Stimulated activated CD4-positive, alpha-beta T cell treated with anti-CD3 and anti-CD28 coated beads, Interleukin-1b, Interleukin-23, amount 100 ng/mL, for 1 hour (primary cell): ENCODE measurements at places on chromosomes 11 and 22.
A peak's percentile ranks its signal among the peaks of the same experiment; 100 is the strongest.

DNA sequence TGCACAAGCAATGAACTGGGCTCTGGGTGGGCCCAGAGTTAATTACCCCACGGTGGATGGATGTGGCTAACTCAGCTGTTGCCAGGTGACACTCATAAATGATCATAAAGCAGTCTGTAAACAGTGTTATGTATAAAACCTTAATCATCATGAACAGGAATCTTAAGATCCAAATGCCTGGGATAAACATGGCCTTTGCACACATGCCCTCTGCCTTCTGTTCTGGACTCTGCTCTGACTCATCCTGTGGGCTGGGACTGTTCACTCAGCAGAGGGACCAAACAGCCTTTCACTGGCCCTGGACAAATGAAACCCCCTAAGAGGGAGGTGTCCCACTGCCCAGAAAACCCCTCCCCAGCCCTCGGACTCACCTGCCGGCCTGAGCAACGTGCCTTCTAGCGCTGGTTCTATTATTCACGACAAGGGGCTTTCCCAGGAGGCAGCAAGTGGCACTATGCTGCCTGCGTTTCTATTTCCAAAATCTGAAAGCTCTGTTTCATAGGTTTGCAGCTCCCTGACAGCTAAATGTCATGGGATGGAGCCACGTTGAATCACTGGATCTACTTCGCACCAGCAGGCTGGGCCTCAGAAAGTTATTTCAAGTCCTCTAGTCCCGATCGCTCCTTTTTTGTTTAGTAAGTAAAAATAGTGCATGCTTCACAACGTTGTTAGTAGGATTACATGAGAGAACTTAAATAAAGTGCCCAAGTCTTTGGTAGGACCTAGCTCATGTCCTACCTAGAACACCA lies 53.0 kb downstream of the LARGE1 start:
- no peak for DNase-seq

DNA sequence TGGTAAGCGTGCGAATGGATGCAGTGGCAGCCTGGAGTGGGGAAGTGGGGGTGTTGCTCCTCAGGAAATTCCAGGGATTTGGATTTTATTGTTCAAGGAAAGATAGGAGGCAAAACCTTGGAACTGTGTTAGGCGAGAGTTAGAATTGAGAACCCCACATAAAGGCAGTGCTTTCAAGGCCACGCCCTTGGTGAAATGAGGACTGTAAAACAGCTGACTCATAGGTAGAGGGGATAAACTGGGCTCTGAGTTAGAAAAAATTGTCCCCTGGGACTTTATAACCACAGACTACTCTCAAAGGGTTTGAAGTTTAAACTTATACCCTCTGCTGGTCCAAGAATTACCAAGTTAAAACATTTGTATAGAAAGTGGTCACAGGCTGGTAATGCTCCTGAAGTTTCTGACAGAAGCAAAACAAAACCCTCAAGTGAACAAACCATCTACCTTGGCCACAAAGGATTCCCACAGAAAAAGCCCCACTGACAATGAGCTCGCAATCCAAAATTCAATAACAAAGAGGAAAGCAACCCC lies 250.3 kb upstream of the TBCEL start:
- no peak for DNase-seq

DNA sequence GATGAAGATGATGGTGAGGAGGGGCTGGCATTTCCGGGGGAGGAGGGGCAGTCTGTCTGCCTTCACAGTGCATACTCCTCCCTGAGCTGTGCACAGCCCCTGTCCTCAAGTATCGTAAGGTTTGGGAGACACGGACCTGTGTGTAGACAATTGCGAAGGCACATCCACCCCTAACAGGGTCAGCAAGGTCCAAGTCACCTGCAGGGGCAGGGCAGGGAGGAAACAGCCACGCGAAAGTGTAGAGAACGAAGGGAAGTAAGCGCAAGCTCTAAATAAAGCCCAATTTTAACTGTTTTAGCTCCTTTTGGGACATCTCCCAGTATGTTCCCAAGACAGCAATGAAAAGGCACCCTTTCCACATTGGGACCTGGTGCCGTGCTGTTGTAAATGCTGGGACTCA lies 448.2 kb downstream of the TBC1D22A start:
- no peak for DNase-seq

DNA sequence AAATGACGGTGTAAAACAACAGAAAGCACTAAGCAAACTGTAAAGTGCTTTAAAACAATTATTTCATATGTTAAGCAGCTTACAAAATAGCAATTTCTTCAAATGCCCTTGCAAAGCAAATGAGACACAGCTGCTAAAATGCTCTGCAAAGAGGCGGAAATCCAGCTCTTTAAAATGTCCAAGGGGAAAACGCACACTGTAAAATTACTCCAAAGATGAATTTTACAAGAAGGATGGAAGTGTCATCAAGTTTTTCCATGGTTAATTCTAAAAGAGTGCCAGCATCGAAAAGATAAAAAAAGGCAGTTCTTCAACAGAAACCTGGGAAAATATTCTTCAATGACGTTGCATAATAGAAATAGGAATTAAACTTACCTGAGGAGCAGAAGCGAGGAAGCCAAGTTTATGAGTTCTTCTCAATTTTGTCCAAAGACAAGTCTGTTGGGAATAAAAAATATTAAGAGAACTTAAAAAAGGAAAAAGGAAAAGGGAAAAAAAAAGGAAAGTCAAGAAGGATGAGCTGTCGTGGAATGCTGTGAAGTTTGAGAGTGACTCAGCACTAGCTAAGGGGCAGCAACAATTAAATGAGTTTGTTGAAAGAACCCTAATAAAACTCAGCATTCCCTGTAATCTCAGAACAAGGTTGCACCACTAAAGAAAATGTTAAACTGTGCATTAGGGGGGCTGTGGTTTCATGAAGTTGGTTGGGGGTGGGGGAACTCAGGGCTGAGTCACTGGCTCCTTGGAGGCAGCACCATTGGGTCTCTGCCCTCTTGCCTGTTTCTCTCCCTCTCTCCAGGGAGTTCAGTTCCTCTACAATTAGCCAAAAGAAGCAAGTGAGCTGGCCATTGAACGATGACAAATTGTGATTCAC lies 64.2 kb upstream of the BLID start:
- DNase-seq = no peak

DNA sequence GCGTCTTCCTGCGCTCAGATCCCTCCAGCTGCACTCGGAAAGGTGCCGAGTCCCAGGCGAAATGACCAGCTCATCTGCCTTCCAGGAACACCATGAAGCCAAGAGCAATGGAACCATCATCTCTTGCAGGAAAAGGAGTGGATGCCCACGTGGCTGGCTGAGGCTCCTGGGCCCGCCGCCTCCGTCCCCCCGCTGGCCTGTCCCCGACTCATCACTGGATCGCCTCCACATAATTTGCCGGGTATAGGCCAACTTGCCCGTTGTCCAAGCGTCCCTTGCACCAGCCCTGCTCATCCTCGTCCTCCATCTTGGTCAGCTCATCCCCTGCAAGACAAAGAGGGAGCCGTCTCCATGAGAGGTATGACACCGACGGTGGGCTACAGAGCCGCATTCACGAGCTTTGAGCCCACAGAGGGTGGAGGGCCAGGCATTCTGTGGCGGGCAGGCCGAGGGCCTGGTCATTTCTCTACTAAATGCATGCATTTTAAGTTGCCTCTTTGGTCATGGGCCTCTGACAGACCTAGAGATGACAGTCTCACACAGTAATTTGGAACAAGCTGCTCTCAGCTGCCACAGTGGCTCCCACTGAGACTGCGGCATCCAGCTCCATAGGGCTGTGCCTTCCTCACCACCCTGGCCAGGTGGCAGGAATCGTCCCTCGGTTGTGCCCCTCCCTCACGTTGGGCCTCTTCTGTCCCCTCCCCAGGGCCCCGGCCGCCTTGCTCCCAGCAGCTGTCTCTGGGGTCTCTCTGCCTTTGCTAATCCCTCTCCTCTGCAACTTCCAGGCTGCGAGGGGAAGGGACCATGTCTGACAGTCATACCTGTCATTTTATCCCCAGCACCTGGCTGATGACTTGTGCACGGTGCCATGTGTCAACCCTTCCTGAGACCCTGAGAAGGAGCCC lies 14.3 kb upstream of the ARFGAP3 start:
- DNase-seq = no peak

DNA sequence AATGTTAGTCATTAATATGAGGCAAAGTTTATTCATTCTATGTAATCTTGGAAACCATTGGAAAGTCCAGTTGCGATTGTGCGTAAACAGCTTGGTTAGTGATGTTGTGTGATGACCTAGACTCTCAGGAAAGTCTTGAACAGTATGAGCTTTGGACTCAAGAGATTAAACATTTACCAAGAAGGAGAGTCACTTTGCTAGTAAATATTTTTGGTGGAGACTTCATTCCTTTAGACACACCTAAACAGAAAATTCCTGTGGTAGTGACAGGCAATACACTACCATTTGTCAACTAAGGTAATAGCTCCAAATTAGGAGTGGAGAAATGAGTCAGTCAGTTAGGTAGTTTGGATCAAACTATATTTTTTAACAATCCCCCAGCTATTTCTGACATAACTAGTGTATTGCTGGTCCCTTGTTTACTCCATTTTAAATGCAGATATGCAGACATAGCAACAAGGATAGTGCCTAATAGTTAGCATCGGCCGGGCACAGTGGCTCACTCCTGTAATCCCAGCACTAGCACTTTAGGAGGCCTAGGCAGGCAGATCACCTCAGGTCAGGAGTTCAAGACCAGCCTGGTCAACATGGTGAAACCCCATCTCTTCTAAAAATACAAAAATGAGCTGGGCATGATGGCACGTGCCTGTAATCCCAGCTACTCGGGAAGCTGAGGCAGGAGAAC lies 89.3 kb downstream of the ARHGAP42 start:
- no peak for DNase-seq

GRCh38 chr22:41915035-41915785 lies at the start of gene SHISA8:
Gene SHISA8, minus strand, starts transcription at chr22:41915074. Its CDS starts 407 bp downstream, at chr22:41914667.
- peak; percentile 24 for DNase-seq

DNA sequence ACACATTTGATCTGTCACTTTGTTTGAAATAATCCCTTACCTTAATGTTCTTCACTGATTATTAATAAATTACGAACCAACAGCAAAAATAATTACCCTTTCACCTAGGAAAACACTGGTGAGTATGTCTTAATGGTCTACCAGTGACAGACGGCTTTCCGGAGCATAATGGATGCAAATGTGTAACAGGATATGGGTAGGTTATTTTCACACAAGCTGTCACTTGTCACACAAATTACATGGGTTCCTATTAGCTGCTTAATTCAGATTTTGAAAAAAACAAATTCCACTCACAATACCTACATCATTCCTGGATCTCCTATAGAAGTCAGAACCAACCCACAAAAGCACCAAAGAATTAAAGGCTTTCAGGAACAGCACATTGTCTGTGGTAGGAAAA lies 127.9 kb downstream of the WT1 start:
- no peak for DNase-seq

DNA sequence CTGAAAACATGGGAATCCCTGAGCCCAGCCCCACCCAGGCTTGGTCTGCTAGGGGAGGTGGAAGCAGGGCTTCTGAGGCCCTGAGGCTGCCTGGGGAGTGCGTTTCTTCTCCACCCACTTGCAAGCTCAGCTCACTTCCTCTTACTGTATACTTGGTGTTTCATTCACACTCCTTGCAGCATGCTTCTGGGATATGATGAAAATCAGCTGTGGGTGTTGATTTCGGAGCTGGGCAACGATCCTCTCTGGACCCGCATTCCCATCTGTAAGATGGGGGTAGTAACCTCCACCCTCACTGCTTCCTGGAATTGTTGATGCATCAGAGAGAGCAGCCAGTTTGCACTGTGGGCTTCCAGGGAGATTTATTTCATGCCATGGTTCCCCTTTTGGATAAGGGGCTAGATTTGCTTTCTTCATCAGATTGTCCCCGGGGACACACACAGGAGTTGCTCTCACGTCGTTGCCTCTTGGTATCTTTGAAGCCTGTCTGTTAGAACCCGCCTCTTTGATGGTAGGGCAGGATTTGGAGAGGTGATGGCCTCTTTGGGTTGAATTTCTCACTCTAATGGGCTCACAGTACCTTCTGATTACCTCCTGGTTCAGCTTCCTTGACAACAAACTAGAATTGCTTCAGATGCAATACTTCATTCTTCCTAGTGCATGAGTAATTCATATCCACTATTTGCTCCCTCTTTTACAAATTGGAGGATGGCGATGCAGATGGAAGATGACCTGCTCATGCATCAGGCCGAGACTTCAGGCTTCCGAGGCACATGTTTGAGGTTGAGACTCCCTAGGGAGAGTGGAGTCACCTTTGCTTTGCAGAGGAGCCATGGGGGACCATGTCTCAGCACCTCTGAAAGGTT lies 40.4 kb downstream of the BCR start:
- no peak for DNase-seq

GRCh38 chr22:47019012-47019790 lies 256.8 kb downstream of the TBC1D22A start:
- DNase-seq = no peak

- no peak for DNase-seq
These were observed 124.7 kb upstream of the APOA1 start for GRCh38 chr11:116962108-116962507.

GRCh38 chr11:131723088-131723487 lies 352.7 kb downstream of the NTM start:
- DNase-seq = no peak

- no peak for DNase-seq
These were observed 40.0 kb upstream of the RTL6 start for GRCh38 chr22:44538051-44538450.

DNA sequence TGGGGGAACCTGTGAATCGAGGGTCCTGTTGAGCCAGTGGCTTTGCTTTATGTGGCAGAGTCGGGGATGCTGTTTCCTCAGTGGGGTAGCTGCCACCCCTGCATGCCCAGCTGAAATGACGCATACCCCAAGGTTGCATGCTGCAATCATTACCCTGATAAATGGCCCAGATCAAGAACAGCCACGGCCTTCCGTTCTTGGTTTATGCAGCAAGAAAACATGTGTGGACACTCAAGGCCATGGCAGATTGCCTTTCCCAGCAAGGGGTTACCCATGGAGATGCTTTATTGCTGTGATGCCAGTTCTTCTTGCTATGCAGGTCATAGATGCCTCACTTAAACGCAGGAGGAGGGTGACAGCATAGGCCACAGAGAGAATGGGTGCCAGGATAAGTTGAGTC lies 14.3 kb upstream of the SREBF2 start:
- no peak for DNase-seq

DNA sequence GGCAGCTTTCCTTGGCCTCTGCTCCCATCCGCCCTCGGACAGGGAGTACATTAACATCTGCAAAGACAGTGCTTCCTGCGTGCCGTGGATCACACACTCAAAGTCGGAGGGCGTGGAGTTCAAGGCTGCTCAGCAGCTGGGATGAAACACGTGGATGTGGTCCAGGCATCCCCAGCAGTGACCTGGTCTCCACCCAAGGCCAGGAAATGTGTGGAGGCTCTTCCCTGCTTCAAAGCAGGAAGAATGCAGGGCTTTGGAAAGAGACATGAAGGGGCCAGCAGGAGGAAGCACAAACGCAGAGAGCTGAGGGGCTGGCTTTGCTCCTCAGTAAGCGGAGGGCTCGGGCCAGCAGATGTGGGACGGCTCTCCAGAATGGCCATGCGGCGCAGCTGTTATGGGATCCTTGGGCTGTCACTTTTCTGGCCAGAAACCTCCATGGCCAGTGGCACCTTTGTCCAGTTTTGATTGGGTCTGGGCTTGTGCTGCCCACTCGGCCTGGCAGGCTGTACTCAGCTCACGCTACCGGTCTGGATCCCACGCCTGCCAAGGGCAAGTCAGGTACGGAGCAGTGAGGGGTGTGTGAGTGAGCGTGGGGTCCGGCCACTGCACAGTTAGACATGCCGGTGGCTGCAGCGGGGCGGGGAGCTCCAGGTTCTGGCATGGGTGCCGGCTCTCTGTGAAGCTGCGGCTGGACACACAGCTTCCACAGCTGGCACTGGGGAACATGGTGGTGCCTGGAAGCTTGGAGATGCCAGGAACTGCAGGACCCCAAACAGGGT lies 438.0 kb downstream of the TBC1D22A start:
- DNase-seq = no peak

GRCh38 chr11:117144477-117145392 lies 648 bp downstream of the PAFAH1B2 start:
- no peak for DNase-seq

GRCh38 chr11:34203377-34203871 lies 98.0 kb downstream of the NAT10 start:
- DNase-seq = no peak
